ENCODE measurements at places on chromosomes 7 and 10. TPM values are rescaled to one million over a fixed set of nuclear protein-coding genes. Genes with fewer than 3 reads are reported as not detected.

GRCh38 chr7:111931016-111931517 is 275.1 kb downstream of the DOCK4 start:
- no peaks in the 10 kb centered on the region for H3K27me3 ChIP-seq
- DNase-seq = no peak
- H3K4me1 ChIP-seq = no peaks in the 10 kb centered on the region
- no peaks in the 10 kb centered on the region for H3K36me3 ChIP-seq

GRCh38 chr7:116740755-116741462 is 68.9 kb downstream of the MET start:
- no peak overlapping the region for H3K27ac ChIP-seq
- peaks cover 14% of the 10 kb centered on the region for H3K27me3 ChIP-seq
- H3K4me3 ChIP-seq = no peak overlapping the region
- no peaks in the 10 kb centered on the region for H3K36me3 ChIP-seq

- DNase-seq = peak; percentile 72
- H3K4me1 ChIP-seq = peaks cover 3% of the 10 kb centered on the region
- no peaks in the 10 kb centered on the region for H3K36me3 ChIP-seq
- H3K27ac ChIP-seq = no peak overlapping the region
- peaks cover 2% of the 10 kb centered on the region for H3K27me3 ChIP-seq
These were observed 26.4 kb downstream of the HIF1AN start for GRCh38 chr10:100562008-100562672.

- no peak for DNase-seq
- no peak overlapping the region for H3K4me3 ChIP-seq
- H3K27ac ChIP-seq = no peak overlapping the region
- no peaks in the 10 kb centered on the region for H3K27me3 ChIP-seq
- no peaks in the 10 kb centered on the region for H3K36me3 ChIP-seq
These were observed 147.5 kb downstream of the PTN start for GRCh38 chr7:137195996-137196395.

GRCh38 chr7:111159426-111159825 is 68.5 kb downstream of the LRRN3 start:
- H3K4me3 ChIP-seq = no peak overlapping the region
- H3K4me1 ChIP-seq = no peaks in the 10 kb centered on the region
- H3K27ac ChIP-seq = no peak overlapping the region
- H3K36me3 ChIP-seq = no peaks in the 10 kb centered on the region
- H3K27me3 ChIP-seq = no peaks in the 10 kb centered on the region

DNA sequence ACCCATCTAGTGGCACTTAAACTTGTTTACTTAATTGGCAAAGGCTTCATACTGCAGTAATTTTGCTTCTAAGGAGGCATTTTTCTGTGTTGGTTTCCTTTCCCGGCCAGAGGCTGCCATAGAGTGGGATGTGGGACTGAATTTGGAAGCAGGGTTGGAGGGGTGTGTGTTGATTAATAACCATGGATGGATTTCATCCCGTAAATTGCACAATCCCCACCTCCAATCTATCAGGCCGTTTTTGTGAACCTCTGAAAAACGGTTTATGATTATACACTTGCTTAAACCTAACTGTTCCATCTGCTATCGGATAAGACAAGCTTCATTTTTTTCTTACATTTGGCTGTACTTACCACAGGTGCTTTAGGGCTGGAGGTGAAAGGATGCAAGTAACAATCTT is 1.3 kb downstream of the TMEM60 start:
- no peak overlapping the region for H3K4me3 ChIP-seq
- H3K27me3 ChIP-seq = no peaks in the 10 kb centered on the region
- H3K36me3 ChIP-seq = no peaks in the 10 kb centered on the region
- H3K27ac ChIP-seq = no peak overlapping the region
- no peak for DNase-seq

GRCh38 chr10:49608166-49609005 is 1.7 kb upstream of the SLC18A3 start:
- peaks cover 13% of the 10 kb centered on the region for H3K27me3 ChIP-seq
- H3K4me1 ChIP-seq = no peaks in the 10 kb centered on the region
- no peak overlapping the region for H3K4me3 ChIP-seq
- no peak for DNase-seq
- H3K27ac ChIP-seq = no peak overlapping the region

DNA sequence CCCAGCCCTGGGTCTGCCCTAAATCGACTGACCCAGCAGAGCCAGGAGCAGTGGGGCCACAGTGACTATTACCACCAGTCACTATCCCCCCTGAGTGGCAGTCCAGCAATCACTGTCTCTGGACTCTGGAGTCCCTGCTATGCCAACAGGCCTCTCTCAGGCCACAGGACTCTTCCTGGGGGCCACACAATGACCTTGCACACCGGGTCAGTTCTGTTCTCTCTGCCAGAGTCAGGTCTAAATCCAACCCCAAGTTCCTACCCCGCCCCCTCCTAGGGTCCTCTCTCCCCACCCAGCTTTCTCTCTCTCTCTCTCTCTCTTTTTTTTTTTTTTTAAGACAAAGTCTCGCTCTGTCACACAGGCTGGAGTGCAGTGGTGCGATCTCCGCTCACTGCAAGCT is 21.6 kb downstream of the GRID2IP start:
- no peak overlapping the region for H3K27ac ChIP-seq
- no peaks in the 10 kb centered on the region for H3K36me3 ChIP-seq
- H3K27me3 ChIP-seq = peaks cover 77% of the 10 kb centered on the region
- DNase-seq = no peak

DNA sequence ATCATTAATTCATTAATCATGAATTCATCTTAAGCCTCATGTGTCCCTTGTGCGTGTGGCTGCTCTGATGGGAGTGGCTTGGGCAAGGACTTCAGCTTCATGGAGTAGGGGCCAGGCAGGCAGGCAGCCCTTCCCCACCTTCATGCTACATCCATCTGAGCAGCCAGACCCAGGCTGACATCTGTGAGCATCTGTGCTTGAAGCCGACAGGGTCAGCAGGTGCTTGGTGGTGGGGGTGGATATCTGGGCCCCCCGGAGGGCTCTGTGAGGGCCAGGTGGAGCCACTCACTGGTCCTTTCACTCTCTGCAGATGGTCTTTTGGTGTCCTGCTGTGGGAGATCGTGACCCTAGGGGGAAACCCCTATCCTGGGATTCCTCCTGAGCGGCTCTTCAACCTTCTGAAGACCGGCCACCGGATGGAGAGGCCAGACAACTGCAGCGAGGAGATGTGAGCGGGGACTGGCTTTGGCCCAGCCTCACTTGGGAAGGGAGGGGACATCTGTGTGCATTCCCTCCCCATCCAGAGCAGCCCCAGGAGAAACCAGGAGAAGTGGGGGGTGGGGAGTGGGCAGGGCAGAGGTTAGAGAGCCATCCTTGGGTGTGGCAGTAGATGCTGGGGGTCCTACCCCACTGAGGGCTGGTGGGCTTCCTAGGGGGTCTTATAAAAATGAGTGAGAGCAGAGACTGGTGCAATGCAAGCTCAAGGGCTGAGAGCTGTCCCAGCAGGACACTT is 14.7 kb upstream of the CSGALNACT2 start:
- H3K36me3 ChIP-seq = no peaks in the 10 kb centered on the region
- H3K27ac ChIP-seq = no peak overlapping the region
- peaks cover 37% of the 10 kb centered on the region for H3K4me1 ChIP-seq
- DNase-seq = no peak

- H3K36me3 ChIP-seq = peaks cover 4% of the 10 kb centered on the region
- no peaks in the 10 kb centered on the region for H3K4me1 ChIP-seq
- H3K27ac ChIP-seq = no peak overlapping the region
- H3K4me3 ChIP-seq = no peak overlapping the region
- no peaks in the 10 kb centered on the region for H3K27me3 ChIP-seq
- no peak for DNase-seq
These were observed 36.8 kb downstream of the TAS2R41 start for GRCh38 chr7:143514487-143514886.

DNA sequence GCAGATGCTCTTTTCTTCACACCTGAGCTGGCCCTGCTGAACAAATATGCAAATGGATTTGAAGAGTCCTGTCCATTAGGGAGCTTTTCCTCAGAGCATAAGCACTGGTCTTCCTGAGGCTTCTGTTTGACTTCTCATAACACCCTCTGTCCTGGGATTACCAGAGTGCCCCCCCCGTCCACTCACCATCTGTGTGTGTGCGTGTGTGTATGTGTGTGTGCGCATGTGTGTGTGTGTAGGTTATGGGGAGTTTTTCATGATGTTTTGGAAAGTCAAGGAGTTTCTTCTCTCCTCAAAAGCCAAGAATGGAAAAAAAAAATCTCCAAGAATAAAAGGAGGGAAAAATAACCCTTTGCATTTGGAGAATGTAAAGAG is 57.7 kb upstream of the COMTD1 start:
- H3K27me3 ChIP-seq = peaks cover 44% of the 10 kb centered on the region
- H3K4me1 ChIP-seq = no peaks in the 10 kb centered on the region
- H3K4me3 ChIP-seq = no peak overlapping the region
- no peak for DNase-seq
- H3K36me3 ChIP-seq = no peaks in the 10 kb centered on the region

- no peak overlapping the region for H3K27ac ChIP-seq
- no peaks in the 10 kb centered on the region for H3K4me1 ChIP-seq
- H3K36me3 ChIP-seq = peaks cover 8% of the 10 kb centered on the region
- no peak for DNase-seq
- H3K27me3 ChIP-seq = no peaks in the 10 kb centered on the region
These were observed 39.1 kb upstream of the TMEM236 start for GRCh38 chr10:17712717-17713471.

- H3K4me1 ChIP-seq = no peaks in the 10 kb centered on the region
- H3K27ac ChIP-seq = no peak within 1 kb of the TSS
- H3K27me3 ChIP-seq = no peaks in the 10 kb centered on the region
- DNase-seq = no peak
These were observed at the start of gene SYNPO2L for GRCh38 chr10:73655990-73656298. TSS of gene SYNPO2L (minus strand) at chr10:73656029. CDS start at chr10:73655922, 107 bp downstream.

- H3K27me3 ChIP-seq = no peaks in the 10 kb centered on the region
- H3K36me3 ChIP-seq = no peaks in the 10 kb centered on the region
- H3K4me1 ChIP-seq = no peaks in the 10 kb centered on the region
- DNase-seq = no peak
- H3K27ac ChIP-seq = no peak overlapping the region
These were observed 43.9 kb downstream of the IFIT5 start for GRCh38 chr10:89458291-89458690.

DNA sequence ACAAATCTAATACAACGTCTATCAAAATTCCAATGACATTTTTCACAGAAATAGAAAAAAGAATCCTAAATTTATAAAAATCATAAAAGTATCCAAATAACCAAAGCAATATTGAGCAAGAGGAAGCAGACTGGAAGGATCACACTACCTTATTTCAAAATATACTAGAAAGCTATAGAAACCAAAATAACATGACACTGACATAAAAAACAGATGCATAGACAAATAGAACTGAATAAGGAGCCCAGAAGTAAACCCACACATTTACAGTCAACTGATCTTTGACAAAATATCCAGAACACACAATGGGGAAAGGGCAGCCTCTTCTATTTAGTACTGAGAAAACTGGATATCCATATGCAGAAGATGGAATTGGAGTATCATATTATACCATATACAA is 217.5 kb downstream of the MACC1 start:
- H3K36me3 ChIP-seq = no peaks in the 10 kb centered on the region
- no peak overlapping the region for H3K4me3 ChIP-seq
- H3K27ac ChIP-seq = no peak overlapping the region
- H3K4me1 ChIP-seq = no peaks in the 10 kb centered on the region

DNA sequence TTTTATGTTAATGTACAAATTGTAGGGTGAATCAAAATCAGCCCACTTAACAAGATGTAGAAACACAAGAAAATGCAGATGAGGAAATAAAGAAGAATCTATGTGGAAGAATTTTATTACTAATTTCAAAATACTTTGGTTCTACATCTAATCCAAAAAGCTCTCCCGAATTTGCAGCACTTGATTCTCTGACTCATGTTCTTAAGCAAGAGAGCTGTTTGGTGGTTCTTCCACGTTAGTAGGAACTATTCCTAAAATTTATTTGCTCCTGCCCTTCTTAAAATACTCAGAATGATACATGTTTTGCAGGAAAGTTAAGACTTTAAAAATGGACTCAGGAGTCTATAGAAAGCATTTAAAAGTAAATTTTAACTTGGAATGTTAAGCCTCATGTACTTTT is 91.8 kb downstream of the ZMYND11 start:
- no peaks in the 10 kb centered on the region for H3K27me3 ChIP-seq
- no peak overlapping the region for H3K4me3 ChIP-seq
- no peak for DNase-seq
- H3K4me1 ChIP-seq = peaks cover 3% of the 10 kb centered on the region
- no peaks in the 10 kb centered on the region for H3K36me3 ChIP-seq
- H3K27ac ChIP-seq = no peak overlapping the region

GRCh38 chr7:2068693-2069471 is 163.9 kb downstream of the MAD1L1 start:
- DNase-seq = no peak
- H3K27me3 ChIP-seq = no peaks in the 10 kb centered on the region
- no peak overlapping the region for H3K4me3 ChIP-seq
- peaks cover 26% of the 10 kb centered on the region for H3K4me1 ChIP-seq
- H3K36me3 ChIP-seq = peaks cover 4% of the 10 kb centered on the region
- H3K27ac ChIP-seq = no peak overlapping the region

- no peak for DNase-seq
- no peaks in the 10 kb centered on the region for H3K27me3 ChIP-seq
- H3K4me3 ChIP-seq = no peak overlapping the region
- peaks cover 17% of the 10 kb centered on the region for H3K36me3 ChIP-seq
- peaks cover 3% of the 10 kb centered on the region for H3K4me1 ChIP-seq
These were observed 54.8 kb downstream of the ZMIZ1 start for GRCh38 chr10:79123547-79123963.

DNA sequence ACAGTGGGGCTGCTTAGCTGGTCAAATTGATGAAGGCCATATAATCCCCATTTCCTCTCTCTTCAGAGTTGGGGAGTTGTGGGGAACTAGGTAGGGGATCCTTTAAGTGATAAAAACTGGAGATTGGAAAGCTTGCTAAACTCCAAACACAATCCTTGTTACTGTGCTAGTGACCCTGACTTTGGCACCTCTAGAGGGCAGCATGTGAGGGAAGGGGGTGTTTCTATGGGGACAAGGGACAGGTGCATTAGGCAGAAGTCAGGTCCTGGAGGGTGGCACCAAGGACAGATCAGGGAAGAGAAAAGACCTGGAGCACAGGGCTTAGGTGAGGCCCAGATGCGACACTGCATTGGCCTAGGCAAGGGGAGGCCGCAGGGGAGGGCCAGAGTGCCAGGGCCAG is 66.9 kb downstream of the CDHR3 start:
- H3K36me3 ChIP-seq = no peaks in the 10 kb centered on the region
- DNase-seq = no peak
- H3K4me3 ChIP-seq = no peak overlapping the region
- H3K27me3 ChIP-seq = peaks cover 2% of the 10 kb centered on the region
- no peak overlapping the region for H3K27ac ChIP-seq

Gene CACNB2
- total RNA-seq = not detected

Gene LRIT1
- not detected for total RNA-seq

Gene PSD
- total RNA-seq = 11.8 TPM

Gene GNAT3
- not detected for total RNA-seq

Gene TEX36
- total RNA-seq = not detected

Gene LRRC61
- total RNA-seq = 8.8 TPM

Gene ANXA8
- not detected for total RNA-seq

Gene SLC26A5
- total RNA-seq = not detected

Gene PODXL
- total RNA-seq = 2.6 TPM

Gene ABCC2
- 5.6 TPM for total RNA-seq

Gene SPDYE9
- not detected for total RNA-seq

Gene CADPS2
- total RNA-seq = not detected

Gene FRMD4A
- 1.8 TPM for total RNA-seq
